ENCODE measurements at places on chromosomes 6 and 20. TPM values are rescaled to one million over a fixed set of nuclear protein-coding genes. Genes with fewer than 3 reads are reported as not detected.
A peak's percentile ranks its signal among the peaks of the same experiment; 100 is the strongest.

DNA sequence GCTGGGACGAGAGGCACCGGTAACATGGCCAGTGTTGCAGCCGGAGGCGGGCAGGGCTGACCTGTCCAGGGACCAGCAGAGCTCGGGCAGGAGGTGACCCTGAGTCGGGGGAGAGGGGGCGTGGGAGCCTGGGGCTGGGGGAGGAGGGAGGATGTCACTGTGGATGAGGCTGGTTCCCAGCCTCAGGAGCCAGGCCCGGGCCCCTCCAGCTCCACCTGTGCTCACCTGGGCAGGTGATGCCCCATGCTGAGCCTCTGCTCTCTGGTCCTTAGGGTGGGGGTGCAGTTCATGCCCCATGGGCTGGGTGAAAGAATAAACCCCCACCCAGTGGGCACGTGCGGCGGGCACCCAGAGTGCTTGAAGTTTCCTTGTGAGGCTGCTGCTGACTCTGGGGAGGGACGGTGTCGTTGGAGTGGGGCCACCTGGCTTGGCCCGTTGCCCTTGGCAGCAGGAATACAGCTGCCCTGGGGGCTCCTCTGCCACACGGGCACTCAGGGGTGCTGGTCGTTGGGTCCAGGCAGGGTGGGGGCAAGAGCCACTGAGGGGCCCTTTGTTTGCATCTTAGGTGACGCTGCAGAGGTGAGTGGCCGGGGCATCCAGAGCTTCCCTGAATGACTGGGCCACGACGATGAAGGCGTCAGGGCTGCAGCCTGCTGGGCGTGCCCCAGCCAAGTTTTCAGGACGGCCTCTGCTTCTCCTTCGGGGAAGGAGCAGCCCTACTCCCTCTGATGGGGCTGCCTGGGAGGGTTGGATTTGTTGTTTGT, 24.7 kb upstream of the BHLHE23 start:
- H3K4me3 ChIP-seq = no peak overlapping the region
- H3K36me3 ChIP-seq = no peaks in the 10 kb centered on the region
- no peaks in the 10 kb centered on the region for H3K4me1 ChIP-seq

DNA sequence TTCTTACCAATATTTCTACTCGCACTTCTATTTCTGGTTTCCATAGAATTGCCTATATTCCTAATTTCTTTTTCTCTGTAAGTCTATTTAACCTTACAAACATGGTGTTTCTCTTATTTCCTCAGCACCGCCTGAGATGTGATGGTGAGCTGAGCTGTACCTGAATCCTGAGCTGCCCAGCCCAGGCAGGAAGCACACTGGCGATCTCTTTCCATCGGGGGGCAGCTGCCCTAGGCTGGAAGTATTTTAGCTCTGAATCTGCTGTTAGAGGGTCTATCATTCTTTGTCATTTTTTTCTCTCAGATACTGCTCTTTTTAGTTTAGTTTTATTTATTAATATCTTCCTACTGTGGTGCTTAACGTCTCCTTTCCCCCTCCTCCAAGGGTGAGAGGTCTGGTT, 173.4 kb upstream of the SLC35B3 start:
- no peak for DNase-seq
- no peak overlapping the region for H3K4me3 ChIP-seq
- H3K4me1 ChIP-seq = no peaks in the 10 kb centered on the region
- H3K27ac ChIP-seq = no peak overlapping the region
- H3K27me3 ChIP-seq = no peaks in the 10 kb centered on the region

- no peak for DNase-seq
- no peak overlapping the region for H3K27ac ChIP-seq
- H3K36me3 ChIP-seq = no peaks in the 10 kb centered on the region
- H3K4me3 ChIP-seq = no peak overlapping the region
These were observed 5.2 kb downstream of the BICRAL start for GRCh38 chr6:42787063-42787472.

- H3K27ac ChIP-seq = peak overlapping the region; percentile 77
- H3K36me3 ChIP-seq = peaks cover 6% of the 10 kb centered on the region
- peaks cover 4% of the 10 kb centered on the region for H3K27me3 ChIP-seq
- peaks cover 10% of the 10 kb centered on the region for H3K4me1 ChIP-seq
- peak overlapping the region; percentile 77 for H3K4me3 ChIP-seq
These were observed 952 bp upstream of the BRPF3 start for GRCh38 chr6:36195471-36196112.

- H3K4me3 ChIP-seq = no peak overlapping the region
- no peaks in the 10 kb centered on the region for H3K27me3 ChIP-seq
- peak overlapping the region; percentile 10 for H3K27ac ChIP-seq
- no peaks in the 10 kb centered on the region for H3K36me3 ChIP-seq
- DNase-seq = peak; percentile 49
- H3K4me1 ChIP-seq = peaks cover 4% of the 10 kb centered on the region
These were observed 332.9 kb downstream of the CDKAL1 start for GRCh38 chr6:20866935-20867703.

The UCKL1 gene
- total RNA-seq = 33.4 TPM

DNA sequence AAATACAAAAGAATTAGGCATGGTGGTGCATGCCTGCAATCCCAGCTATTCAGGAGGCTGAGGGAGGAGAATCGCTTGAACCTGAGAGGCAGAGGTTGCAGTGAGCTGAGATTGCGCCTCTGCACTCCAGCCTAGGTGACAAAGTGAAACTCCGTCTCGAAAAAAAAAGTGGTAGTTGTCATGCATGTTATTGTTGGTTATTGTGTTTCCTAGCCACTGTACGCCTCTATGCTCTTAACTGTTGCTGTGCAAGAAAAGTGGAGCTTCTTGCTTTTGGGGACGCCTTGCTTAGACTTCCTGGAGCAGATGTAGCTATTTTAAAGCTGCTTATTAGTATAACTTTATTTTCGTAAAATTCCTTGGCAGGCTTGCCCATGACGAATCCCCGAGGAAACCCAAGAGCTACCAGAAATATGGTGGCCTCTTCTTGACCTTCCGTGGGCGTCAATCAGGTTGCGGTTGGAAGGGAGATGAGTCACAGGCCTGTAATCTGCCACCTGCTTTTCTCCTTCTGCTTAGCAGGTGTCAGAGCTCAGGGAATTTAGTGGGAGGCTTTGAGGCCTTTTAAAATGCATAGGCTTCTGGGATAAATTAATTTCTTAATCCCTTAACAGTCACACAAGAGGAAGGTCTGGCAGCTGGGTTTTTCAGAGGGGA, 17.3 kb downstream of the GABRR2 start:
- peaks cover 20% of the 10 kb centered on the region for H3K4me1 ChIP-seq
- H3K36me3 ChIP-seq = no peaks in the 10 kb centered on the region
- peak overlapping the region; percentile 45 for H3K27ac ChIP-seq
- peak; percentile 98 for DNase-seq
- no peak overlapping the region for H3K4me3 ChIP-seq

The DSP gene
- total RNA-seq = 468 TPM

The KHDC1L gene
- not detected for total RNA-seq

DNA sequence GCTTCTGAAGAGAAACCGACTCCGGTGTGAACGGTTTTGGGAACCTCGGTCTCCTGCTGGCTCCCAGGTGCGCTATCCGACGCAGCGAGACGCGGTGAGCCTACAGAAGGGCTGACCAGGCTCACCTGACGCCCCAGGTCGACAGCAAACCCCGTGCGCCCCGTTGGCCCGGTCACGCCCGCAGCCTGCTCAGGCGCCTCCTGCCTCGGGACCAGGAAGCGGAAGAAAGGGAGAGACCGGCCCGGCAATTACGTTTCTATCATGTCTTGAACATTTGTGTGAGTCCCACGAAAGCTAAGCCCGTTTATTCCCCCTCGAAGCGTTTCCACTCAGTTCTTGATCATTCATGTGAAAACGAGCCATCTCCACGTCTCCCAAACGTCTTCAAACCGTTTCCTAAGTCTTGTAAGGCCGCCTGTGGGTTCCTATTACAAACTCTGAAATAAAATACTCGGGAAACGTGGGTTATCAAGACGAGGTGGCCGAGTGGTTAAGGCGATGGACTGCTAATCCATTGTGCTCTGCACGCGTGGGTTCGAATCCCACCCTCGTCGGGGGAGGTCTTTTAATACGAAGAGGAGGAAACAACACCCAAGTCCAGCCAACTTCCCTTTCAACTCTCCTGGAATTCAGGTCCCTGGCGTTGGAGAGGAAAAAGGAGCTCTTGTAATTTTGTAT, 150.5 kb upstream of the PRSS16 start:
- H3K4me3 ChIP-seq = peak overlapping the region; percentile 84
- peak; percentile 67 for DNase-seq
- H3K4me1 ChIP-seq = peaks cover 9% of the 10 kb centered on the region
- H3K27me3 ChIP-seq = peaks cover 4% of the 10 kb centered on the region

DNA sequence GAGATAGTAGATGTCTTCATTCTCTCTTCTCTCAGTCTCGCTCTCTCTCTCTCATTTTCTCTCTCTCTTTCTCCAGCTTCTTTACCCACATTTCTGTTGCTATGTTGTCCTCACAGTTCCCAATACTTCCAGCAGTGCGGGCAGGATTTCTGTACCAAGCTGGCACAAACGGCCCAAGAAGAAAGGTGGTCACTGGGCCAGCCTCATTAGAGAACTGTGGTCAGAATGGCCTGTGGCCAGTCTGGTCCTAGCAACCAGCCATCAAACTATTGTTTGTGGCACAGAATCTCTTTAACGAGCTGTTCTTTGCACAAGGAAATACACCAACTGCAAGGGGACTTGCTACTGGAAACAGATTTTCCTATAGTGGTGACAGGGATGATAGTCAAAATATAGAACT, 81.3 kb downstream of the SEL1L2 start:
- no peak overlapping the region for H3K27ac ChIP-seq
- no peaks in the 10 kb centered on the region for H3K27me3 ChIP-seq
- DNase-seq = no peak
- no peak overlapping the region for H3K4me3 ChIP-seq
- H3K4me1 ChIP-seq = no peaks in the 10 kb centered on the region

The PHACTR3 gene
- 0.14 TPM for total RNA-seq

DNA sequence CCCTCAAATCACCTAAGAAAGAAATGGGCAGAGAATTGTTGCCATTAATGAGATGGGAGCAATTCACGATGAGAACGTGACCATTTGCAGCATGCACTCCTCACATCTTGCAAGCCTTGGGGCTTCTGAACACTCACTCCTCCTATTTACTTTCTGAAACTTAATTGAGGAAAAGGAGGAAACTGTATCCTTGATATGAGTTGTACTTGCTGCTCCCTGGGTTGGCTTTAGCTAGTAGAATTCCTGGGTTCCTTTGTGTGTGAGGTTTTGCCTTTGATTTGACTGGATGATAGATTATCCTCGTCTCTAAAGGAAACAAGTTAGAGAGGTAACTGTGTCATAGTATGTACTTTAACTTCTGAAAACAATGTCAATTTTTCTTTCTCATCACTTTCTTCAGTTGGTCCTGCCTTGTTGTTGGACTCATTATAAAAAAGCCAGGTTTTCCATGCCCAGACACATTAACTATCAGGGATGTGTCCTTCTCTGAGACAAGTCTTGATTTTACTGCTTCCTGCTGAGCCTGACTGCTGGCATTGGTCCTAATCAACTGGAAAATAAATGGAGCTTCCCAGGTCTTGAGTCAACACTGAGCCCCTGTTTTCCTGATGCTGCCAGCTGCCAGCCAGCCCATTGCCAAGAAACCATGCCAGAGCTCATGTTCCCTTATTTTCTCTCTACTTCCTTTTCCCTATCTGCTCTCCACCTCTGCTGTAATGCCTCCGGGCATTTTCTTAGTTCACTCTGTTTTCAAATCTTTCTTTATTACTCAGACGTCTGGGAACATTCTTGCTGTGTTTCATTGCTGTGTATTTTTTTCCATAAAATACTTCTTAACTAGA, 6.0 kb upstream of the MRAP2 start:
- H3K27me3 ChIP-seq = no peaks in the 10 kb centered on the region
- no peak overlapping the region for H3K27ac ChIP-seq

DNA sequence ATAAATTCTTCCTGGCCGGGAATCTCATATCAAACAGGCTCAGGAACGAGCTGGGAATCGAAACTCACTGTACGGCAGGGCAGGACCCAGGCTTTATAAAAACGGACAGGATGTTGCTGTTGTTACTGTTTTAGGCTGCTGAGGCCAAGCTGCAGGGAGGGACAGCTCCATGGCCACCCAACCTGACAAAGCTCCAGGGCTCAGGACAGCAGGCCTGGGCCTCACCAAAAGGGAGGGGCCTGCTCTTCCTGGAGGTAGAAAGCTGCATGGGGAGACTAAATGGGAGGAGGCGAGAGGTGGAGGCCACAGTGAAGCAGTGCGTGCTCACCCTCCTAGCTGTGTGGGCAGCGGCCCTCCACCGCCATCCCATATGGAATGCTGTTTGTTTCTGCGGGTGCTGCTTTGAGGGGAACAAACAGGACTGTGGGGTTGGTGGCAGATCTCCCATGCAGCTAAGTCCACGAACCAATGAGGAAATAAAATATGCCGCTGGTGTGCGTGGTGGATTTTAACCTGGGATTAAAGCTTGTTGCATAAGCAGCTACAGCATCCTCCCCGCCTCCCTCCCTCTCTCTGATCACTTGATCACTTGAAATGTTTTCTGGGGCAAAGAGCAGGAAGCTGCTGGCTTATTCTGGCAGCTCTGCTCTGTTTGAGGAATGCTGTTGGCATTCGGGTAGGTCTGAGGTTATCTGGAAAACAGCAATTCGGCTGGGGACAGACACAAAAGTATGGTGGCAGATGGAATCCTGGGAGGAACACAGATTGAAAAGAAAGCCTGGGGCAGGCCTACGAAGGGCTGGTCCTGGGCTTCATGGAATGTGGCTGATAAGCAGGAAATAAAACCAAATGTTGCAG, 2.4 kb upstream of the ZMYND8 start:
- no peaks in the 10 kb centered on the region for H3K36me3 ChIP-seq
- H3K4me1 ChIP-seq = peaks cover 74% of the 10 kb centered on the region
- peak overlapping the region; percentile 95 for H3K27ac ChIP-seq
- H3K27me3 ChIP-seq = no peaks in the 10 kb centered on the region
- peak; percentile 90 for DNase-seq
- no peak overlapping the region for H3K4me3 ChIP-seq

The DOK5 gene
- 0.82 TPM for total RNA-seq

The C6orf141 gene
- 0.55 TPM for total RNA-seq

DNA sequence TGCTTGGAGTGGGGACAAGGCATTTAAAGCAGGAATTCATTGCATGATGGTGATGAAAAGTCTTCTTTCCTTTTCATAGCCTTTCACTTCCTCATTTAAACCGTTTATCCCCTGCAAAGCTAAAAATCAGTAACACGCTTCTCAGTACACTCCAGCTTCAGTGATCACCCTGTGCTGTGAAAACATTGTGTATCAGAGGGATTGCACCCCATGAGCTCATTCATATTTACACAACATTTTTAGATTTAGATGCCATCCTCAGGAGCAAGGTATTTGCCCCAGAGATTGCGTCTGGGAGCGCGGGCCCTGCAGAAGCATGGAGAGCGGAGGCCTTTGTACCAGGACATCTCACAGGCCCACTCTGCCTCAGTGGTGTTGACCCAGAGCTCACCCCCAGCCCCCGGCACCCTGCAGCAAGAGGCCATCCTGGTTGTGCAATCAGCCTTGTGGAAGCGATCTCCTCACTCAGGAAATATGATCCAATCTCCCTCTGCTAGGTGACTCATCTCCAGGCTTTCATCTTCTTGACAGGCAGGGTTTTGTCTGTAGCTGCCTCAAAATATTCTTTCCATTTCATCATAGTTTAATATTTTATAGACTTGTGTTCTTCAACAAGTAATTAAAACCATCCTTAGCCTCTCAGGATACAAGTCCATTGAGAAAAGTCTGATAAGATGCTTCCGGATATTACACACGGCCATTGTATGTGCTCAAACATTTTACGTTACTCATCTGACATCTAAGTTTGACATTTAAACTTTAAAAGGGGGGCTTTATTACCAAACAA, 38.9 kb upstream of the THBS2 start:
- H3K4me1 ChIP-seq = peaks cover 26% of the 10 kb centered on the region
- H3K36me3 ChIP-seq = no peaks in the 10 kb centered on the region
- no peaks in the 10 kb centered on the region for H3K27me3 ChIP-seq

The NKX2-4 gene
- not detected for total RNA-seq

- no peak overlapping the region for H3K27ac ChIP-seq
- no peaks in the 10 kb centered on the region for H3K4me1 ChIP-seq
- H3K4me3 ChIP-seq = no peak overlapping the region
- no peaks in the 10 kb centered on the region for H3K36me3 ChIP-seq
- H3K27me3 ChIP-seq = no peaks in the 10 kb centered on the region
These were observed 735.7 kb downstream of the KIF16B start for GRCh38 chr20:15837563-15837962.
